Stimulated activated CD4-positive, alpha-beta T cell treated with anti-CD3 and anti-CD28 coated beads, TNF-alpha, amount 100 ng/mL, for 1 hour (primary cell): ENCODE measurements at places on chromosomes 11 and 22.

- DNase-seq: no peak
These were observed 1.4 kb upstream of the ESRRA start for GRCh38 chr11:64304032-64304315.

DNA sequence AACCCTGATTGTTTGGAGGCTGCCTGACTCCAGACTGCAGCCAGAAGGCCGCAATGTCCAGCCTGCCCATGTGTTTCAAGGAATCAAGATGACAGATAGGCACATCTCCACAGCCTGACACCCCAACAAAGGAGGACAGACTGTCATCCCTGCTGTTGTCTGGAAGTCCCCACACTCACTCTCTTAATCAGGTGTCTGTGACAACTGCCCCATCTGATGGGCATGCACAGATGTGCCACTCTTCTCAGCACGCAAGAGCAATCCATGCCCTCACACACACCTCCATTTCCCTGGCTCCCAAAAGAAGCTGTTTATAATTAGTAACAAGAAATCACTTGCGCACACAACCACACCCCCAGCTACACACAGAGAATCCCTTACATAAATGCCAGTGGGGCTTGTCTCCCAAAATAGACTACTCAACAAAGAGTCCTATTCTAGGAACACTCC lies 117.6 kb downstream of the C11orf58 start:
- no peak for DNase-seq

DNA sequence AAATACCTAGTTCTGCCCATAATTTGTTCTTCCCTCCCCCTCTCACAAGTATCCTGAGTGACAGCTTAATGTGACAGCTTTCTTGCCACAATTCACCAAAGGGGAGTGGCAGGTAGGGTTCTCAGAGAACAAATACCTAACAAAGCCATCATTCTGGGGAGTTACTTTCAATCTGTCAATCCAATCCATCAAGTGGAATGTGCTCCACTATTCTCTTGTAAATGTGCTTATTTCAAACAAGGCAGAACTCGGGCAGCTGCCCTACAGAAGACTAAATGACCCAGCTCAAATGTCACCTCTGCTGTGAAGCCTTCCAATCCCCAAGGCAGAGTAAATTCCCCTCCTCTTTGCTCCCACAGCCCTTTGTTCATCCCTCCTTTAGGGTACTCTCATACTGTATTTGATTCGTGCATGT lies 27.8 kb downstream of the LGR4 start:
- no peak for DNase-seq

GRCh38 chr11:134802116-134802515 lies 390.1 kb upstream of the B3GAT1 start:
- DNase-seq: no peak

GRCh38 chr11:81005595-81005994 lies 1564.8 kb upstream of the TENM4 start:
- DNase-seq: no peak

DNA sequence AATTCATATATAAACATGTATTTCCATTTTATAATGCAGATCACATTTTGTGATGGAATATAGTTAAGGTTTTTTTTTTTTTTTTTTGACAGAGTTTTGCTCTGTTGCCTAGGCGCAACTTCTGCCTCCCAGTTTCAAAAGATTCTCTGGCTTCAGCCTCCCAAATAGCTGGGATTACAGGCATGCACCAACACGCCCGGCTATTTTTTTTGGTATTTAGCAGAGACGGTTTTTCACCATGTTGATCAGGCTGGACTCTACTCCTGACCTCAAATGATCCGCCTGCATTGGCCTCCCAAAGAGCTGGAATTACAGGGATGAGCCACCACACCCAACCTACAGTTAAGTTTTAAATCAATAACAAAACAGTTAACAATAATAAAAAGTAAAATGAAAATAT lies 18.8 kb downstream of the XKR3 start:
- DNase-seq: no peak

GRCh38 chr22:19818324-19819207 lies 36.1 kb downstream of the GNB1L start:
- no peak for DNase-seq

DNA sequence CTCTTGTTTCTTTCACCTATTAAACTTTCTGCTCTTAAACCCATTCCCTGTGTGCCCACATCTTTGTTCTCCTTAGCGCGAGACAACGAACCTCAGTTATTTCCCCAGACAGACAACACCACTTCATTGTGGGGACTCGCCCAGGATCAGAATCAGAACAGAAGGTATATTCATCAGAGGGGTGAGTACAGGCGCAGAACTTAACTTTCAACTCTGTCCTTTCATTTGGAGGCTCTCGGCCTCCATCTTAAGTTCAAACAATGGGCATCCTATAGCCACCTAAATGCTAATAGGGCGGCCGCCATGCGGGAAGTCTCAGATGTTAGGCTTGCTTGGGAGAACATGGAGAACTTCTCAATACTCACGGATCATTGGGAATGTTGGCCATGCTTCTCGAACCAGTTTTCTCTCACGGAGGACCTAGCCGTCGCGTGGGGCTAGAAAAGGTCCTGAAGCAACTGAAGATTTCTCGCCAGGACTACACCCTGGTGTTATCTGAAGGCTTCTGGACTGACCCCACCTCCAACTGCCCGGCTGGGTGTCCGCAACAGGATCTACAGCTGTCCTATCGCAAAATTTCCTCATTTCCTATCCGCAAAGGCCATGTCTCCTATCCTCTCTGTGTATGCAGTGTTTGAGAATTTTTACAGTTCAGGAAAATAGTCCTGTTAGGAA lies 13.4 kb upstream of the HYLS1 start:
- no peak for DNase-seq

DNA sequence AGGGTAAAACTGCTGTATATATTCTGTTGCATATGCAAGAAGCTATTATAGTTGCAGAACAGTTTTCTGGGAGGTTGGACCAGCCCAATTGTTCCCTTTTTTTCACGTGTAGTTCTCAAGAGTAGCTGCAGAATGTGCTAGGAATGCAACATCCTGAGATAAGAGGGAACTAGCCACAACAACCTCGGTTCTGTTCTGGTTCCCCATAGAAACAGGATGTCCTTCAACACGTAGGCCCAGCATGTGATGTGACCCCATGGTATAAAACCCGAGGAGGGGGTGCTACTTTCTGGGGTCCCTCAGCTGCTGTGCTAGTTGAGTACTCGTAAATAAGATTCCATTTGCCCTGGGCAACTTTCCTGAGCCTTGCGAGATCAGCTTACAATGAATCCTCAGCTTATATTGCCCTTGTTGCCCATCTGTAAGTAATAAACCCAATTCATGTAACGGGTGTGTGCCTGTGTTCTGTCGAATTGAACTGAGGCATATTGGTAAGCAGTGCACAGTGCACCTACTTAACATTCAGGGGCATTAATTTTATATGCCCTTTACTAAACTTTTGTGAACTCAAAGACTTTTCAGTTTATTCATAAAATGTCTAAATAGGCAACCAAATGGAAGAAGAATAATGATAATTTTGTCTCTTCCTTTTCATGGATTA lies 23.0 kb upstream of the TRAF6 start:
- no peak for DNase-seq

DNA sequence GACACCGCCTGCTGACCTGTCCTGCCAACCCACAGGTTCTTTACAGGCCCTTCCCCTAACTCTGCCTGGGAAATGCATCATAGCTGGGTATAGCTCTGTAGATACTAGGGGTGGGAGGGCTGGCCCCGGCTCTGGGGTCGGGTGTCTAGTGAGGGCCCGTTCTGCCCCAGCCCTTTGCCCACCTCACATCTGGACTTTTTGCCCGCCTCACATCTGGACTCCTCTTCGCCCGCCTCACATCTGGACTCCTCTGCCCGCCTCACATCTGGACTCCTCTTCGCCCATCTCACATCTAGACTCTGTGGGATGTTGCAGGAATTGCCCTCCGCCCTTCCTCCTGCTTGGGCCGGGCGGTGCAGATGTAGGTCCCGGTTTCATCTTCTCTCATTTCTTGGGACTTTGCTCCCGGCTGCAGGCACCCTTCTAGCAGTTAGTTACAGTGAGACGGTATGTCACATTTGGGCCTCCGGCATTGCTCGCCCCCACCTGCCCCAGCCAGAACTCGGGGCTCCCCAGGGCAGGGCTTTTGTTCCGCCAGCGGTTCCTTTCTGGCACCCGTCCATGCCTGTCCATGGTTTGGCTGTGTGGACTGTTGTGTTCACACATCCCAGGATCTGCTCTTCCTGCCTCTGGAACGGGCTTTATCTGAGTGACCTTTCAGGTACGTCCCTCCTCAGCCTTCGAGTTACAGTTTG lies 1153.7 kb downstream of the BRD1 start:
- DNase-seq: no peak

- DNase-seq: no peak
These were observed 53.5 kb downstream of the ISX start for GRCh38 chr22:35119494-35119893.

DNA sequence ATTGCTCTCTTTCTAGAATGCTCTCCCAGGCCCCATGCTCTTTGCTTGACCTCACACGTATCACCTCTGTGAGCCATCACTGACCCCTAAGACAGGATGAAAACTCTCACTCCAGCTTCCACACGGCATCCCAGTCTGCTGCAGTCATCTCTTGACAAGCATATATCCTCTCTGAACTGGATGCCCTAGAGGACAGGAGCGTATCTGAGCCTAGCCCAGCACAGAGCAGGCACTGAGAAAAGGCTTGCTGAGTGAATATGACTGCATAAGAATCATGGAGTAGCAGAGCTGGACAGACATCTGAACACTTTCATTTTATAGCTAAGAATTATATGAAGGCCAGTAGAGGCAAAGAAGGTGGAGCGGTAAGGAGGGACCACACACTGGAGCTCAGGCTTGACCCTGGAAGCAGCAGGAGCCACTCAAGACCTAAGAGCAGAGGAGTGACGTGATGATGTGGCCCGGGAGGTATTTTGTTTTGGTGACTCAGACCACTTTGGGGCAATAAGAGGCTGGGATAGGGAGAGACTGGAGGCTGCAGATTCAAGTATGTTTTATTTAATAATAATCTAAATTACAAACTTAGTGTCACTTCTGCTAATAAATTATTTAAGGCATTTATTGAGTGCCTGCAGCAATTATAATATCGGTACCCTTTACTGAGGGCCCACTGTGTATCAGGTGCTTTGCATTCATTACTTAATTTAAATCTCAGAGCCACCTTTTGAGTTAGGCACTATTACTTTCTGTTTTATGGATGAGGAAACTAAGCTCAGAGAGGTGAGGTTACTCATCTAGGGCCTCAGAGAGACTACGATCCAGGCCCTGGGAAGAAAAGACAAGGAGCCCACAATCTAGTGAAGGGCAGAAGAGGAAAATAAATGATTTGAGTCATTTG lies 42.6 kb downstream of the MAP6 start:
- no peak for DNase-seq

GRCh38 chr11:90646706-90647105 lies 423.9 kb upstream of the CHORDC1 start:
- no peak for DNase-seq

- no peak for DNase-seq
These were observed 18.9 kb downstream of the PLAAT3 start for GRCh38 chr11:63595296-63595695.

GRCh38 chr11:120599816-120600420 lies 88.4 kb downstream of the GRIK4 start:
- no peak for DNase-seq

GRCh38 chr11:77069969-77070582 lies 3.3 kb downstream of the CAPN5 start:
- no peak for DNase-seq

DNA sequence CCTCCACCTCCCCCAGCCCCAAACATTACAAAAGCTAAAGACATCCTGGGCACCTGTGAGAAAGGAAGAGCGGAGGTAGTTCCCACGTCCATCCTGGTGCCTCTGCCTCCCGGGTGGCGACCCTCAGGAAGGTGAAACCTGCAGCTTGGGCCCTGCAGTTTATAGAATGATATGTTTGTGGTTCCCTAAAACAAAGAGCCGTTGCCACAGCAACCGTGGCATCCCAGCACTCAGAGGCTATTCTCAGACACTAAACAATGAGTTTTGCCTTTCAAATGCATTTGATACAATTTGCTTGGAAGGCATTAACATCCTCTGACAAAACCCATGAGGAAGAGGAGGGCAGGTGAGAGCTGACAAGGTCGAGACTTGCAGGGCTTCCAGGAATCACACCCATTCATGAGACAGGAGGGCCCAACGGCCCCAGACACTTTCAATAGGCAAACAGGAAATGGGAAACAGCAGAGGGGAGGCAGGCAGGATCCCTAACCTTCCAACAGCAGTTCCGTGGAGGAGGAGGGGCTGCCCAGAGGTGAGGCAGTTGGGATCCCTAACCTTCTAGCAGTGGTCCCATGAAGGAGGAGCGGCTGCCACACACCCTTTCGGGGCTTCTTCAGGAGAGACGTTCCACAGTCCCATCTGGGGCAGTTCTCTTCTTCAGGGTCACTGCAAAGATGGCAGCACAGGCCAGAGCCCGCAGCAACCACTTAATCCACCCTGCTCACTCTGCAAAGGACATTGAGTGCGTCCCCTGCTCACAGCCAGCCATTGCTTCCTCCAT lies 379.2 kb downstream of the SHANK2 start:
- DNase-seq: no peak

DNA sequence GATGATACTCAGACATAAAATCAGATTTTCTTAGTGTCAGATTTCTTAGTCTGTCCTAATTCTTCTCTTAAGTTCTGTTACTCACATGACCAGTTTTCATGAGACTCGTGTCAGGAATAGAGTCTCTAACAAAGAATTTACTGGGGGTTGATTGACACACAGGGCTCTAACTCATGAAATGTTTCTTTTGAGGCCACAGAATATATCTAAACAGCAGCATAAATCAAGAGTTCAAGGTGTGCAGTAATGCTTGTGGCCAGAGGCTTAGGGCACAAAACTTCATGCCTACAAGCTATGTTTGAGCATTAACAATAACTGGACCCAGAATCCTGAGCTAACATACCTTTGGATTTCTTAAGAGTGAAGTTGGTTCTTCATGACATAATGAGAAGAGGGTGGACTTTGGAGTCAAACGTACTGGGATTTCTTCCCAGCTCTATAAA lies 237.2 kb downstream of the DDX10 start:
- no peak for DNase-seq

GRCh38 chr22:46754110-46754799 lies 8.2 kb upstream of the TBC1D22A start:
- DNase-seq: no peak

DNA sequence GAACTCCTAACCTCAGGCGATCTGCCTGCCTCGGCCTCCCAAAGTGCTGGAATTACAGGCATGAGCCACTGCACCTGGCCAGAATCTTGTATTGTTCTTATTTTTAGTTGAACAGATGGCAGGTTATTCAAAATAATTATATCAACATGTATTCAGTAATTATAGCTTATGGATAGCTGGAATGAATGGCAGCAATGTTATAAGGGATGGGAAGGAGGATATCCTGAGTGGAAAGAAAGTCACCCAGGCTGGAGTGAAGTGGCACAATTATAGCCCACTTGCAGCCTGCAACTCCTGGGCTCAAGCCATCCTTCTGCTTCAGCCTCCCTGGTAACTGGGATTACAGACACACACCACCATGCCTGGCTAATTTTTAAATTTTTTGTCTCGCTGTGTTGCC lies 88.1 kb downstream of the MED15 start:
- no peak for DNase-seq

- no peak for DNase-seq
These were observed 636.6 kb downstream of the NTM start for GRCh38 chr11:132006884-132007580.

- DNase-seq: no peak
These were observed 175.5 kb downstream of the MN1 start for GRCh38 chr22:27625769-27626674.
